ENCODE measurements at places on chromosomes 7 and 10.
A peak's percentile ranks its signal among the peaks of the same experiment; 100 is the strongest.

DNA sequence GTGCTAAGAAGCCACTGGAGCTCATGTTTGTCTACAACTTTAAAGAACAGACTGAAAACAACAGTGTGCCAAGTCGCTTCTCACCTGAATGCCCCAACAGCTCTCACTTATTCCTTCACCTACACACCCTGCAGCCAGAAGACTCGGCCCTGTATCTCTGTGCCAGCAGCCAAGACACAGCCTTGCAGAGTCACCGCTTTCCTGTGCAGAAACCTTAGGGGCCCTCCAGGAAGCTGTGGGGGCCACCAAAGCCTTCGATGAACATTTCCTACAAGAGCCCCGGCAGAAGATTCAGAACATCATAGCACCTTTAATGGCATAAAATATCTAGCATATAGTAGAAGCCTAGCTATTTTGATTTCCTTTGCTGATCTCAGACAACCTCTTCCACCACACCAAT is 88.0 kb upstream of the PRSS58 start:
- no peak for DNase-seq

DNA sequence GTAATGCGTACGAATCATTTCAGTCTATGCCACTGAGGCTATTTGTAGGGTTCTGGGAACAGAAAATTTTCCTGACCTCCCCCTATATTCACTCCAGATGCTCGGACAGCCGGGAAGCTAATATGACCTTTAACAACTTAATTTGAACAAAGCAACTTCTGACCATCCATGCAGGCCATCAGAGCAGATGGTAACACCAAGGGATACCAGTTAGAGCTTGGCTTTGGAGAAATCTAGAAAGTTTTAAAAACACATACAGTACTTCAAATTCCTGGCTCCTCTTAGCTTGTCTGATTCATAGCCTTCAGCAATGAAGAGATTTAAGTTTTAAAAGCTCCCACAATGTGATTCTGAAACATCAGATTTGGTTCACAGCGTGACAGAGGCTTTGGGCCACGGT is 257.3 kb downstream of the GPAM start:
- no peak for DNase-seq

DNA sequence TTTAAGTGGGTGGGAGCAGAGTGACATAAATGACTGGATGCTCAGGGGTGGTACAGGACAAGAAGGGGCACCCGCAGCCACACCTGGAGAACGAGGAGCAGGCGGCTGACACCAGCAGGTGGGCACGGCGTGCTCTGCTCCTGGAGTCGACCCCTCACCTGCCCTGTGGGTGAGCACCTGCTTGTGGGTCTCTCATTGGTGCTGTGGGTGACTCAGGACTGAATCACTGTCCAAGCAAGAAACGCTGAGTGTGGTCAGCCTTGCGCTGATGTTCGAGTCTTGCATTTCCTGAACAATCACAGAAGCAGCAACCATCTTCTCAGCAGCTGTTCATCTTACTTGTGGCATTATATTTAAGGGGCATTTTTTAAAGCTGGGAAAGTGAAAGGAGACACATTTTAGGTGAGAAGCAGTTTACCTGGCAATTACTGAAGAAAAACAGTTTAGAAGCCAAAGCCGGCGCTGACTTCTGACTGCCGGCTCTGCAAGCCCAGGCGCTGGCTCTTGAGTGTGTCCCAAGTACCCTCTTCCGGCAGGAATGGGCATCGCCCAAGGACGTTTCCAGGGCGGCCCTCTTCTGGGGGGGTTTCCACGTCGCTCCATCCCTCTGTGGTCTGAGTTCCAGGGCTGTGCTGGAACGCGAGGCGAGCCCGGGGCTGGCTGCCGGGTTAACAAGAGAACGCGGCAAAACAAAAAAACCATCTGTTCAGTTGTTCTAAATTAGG is 145.2 kb upstream of the PFKP start:
- peak; percentile 48 for DNase-seq

DNA sequence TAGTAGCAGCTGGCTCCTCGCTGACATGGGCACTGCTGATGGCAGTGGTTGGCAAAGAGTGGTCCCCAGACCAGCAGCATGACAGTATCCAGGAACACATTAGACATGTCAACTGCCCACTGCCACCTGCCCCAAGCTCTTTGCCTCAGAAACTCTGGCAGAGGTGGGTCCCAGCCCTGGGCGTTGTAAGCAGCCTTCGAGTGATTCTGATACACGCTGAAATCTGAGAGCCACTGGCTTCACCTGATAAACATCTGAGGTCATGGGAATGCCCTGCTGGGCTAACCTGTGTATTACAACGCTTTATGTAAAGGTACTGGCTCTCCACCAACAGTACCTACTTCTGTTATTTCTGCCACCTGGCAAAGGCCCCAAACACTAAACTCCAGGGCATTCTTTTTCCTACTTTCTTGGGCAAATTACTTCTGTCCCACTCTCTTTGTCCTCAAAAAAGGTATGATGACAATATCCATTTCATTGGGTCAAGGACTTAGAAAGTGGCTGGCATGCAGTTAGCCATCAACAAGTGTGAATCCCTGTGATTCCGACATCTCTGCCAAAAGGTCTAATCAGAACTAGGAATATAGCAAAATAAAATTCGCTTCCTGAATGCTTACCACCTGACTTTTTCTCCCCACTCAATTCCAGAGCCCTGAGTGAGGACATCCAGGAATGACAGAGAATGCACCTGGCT is 9.2 kb downstream of the SGMS1 start:
- DNase-seq: no peak

GRCh38 chr7:1567049-1567771 is 2.6 kb downstream of the PSMG3 start:
- DNase-seq: peak; percentile 72

- peak; percentile 1 for DNase-seq
Observed at GRCh38 chr7:24143547-24143946, 140.4 kb upstream of the NPY start.

GRCh38 chr10:86225103-86225782 is 141.4 kb downstream of the GRID1 start:
- peak; percentile 94 for DNase-seq

DNA sequence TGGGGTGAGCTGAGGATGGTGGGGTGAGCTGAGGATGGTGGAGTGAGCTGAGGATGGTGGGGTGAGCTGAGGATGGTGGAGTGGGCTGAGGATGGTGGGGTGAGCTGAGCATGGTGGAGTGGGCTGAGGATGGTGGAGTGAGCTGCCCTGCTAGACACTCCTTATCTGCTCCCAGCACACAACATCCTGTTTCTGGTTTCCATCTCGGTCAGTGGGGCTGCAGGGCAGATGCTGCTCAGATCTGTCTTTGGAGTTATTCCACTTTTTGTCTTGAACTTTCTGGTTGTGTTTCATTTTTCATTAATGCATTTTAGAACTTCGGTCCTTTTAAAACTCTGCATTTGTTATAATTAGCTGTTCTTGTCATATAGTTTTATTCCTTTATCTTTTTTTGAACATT is 67.9 kb upstream of the ANTXRL start:
- no peak for DNase-seq
